ENCODE measurements at places on chromosomes 7 and 10. TPM values are rescaled to one million over a fixed set of nuclear protein-coding genes. Genes with fewer than 3 reads are reported as not detected.

DNA sequence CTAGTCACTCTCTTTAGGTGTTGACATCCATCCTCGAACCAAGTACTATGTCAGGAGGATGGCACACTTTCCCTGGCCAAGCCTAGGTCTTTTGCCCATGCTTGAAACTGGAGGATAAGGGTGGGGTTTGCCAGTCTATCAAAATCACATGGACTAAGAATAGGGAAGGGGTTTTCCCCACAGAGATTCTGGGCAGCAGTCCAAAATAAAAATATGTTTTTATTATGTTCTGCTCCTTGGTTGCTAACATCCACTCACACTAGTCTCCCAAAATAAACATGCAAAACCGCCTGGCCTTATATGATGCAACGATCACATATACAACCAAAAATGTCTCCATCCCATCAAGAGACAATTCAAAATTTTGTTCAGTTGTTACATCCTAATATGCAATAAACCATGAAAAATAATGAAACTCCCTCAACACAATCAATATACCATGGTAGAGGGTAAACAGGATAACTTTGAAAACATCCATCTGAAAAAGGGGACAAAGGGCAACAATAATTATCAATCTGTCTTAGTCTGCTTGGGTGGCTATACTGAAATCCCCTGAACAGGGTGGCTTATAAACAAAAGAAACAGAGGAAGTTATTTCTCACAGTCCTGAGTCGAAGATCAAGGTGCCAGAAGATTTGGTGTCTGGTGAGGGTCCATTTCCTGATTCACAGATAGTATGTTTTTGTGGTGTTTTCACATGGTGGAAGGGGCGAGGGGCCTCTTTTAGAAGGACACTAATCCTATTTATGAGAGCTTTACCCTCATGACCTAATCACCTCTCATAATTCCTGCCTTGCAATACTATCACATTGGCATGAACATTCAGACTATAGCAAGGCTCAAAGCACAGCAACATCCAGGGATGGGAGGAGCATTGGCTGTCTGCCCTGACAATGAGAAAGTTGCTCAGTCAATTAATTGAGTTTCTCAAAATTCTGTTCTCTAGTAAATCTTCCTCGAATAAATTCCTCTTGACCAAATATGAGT is 159.3 kb downstream of the ETV1 start:
- H3K27ac ChIP-seq: no peak overlapping the region
- no peaks in the 10 kb centered on the region for H3K4me1 ChIP-seq
- no peak for DNase-seq
- no peaks in the 10 kb centered on the region for H3K36me3 ChIP-seq

GRCh38 chr10:121485436-121486139 is 112.7 kb downstream of the FGFR2 start:
- H3K27ac ChIP-seq: no peak overlapping the region
- no peaks in the 10 kb centered on the region for H3K27me3 ChIP-seq
- no peak for DNase-seq
- H3K4me3 ChIP-seq: no peak overlapping the region

DNA sequence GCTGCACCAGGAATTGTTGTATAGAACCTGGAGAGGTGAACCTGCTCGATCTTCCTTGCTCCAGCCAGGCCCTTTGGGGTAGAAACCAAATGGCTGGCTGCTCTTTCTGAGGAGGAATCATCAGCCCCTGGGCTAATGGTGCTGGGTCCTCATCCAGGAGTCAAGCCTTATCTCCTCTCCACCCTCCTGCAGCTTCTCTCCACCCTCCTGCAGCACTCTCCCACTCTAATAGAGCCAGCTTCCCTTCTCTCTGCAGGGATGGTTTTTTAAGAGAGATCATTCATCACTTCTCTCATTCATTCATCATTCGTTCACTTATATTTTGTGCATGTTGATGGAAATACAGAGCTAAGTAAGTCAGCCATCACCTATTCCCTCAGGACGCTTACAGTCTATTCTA is 103.5 kb downstream of the XPNPEP1 start:
- H3K36me3 ChIP-seq: no peaks in the 10 kb centered on the region
- H3K27me3 ChIP-seq: no peaks in the 10 kb centered on the region
- H3K27ac ChIP-seq: no peak overlapping the region
- H3K4me3 ChIP-seq: no peak overlapping the region

DNA sequence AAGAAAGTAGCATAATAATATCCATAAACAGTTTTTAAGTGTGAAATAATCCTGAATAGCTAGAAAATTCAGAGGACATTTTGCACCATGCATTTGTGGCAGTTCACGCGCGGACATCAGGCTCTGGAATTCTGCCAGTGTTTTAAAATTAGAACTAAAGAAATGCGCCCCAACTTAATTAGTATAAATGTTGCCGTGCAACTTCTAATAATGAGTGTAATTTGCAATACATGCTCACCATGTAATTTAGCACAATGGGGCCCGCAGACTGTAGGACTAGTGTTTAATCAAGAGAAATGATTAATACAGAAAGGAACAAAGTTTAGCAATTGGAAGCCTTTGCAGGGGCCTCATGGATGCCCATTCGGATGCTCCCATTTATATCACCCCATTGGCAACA is 96.6 kb downstream of the PTPRE start:
- H3K27me3 ChIP-seq: peaks cover 41% of the 10 kb centered on the region
- H3K4me3 ChIP-seq: no peak overlapping the region
- H3K4me1 ChIP-seq: no peaks in the 10 kb centered on the region

- H3K27ac ChIP-seq: peak overlapping the region; percentile 81
- no peak overlapping the region for H3K4me3 ChIP-seq
- H3K36me3 ChIP-seq: no peaks in the 10 kb centered on the region
- peaks cover 11% of the 10 kb centered on the region for H3K4me1 ChIP-seq
These were observed 143.3 kb downstream of the HDAC9 start for GRCh38 chr7:18638594-18639452.

- H3K4me3 ChIP-seq: no peak overlapping the region
- no peak overlapping the region for H3K27ac ChIP-seq
- H3K27me3 ChIP-seq: peaks cover 2% of the 10 kb centered on the region
- no peaks in the 10 kb centered on the region for H3K4me1 ChIP-seq
- H3K36me3 ChIP-seq: no peaks in the 10 kb centered on the region
These were observed 17.7 kb upstream of the TPK1 start for GRCh38 chr7:144853542-144853941.

- H3K4me3 ChIP-seq: no peak overlapping the region
- H3K27me3 ChIP-seq: no peaks in the 10 kb centered on the region
- peaks cover 9% of the 10 kb centered on the region for H3K4me1 ChIP-seq
- peaks cover 18% of the 10 kb centered on the region for H3K36me3 ChIP-seq
- no peak overlapping the region for H3K27ac ChIP-seq
These were observed 53.0 kb upstream of the NFKB2 start for GRCh38 chr10:102342458-102342857.

DNA sequence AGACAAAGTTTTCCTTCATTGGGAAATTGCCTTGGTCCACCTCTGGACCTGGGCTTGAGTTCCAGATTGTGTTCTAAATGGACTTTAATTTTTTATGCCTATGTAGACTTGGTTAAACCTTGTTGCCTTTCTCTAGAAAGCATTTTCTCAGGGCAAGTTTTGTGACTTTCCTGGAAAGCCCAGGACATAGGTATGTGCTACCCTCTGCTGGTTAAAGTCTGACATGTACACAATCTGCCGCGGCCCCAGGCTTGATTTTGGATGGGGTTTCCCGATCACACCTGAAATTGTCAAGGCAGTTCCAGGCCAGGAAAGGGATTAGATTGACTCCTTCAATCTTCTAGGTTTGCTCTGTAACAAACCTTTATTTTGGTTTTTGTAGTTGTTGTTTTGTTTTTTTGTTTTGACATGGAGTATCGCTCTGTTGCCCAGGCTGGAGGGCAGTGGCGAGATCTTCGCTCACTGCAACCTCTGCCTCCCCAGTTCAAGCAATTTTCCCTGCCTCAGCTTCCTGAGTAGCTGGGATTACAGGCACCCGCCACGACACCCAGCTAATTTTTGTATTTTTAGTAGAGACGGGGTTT is 14.1 kb upstream of the AKR1B10 start:
- no peaks in the 10 kb centered on the region for H3K36me3 ChIP-seq
- no peak overlapping the region for H3K27ac ChIP-seq
- H3K27me3 ChIP-seq: peaks cover 17% of the 10 kb centered on the region
- DNase-seq: peak; percentile 33
- H3K4me1 ChIP-seq: peaks cover 2% of the 10 kb centered on the region
- H3K4me3 ChIP-seq: no peak overlapping the region

DNA sequence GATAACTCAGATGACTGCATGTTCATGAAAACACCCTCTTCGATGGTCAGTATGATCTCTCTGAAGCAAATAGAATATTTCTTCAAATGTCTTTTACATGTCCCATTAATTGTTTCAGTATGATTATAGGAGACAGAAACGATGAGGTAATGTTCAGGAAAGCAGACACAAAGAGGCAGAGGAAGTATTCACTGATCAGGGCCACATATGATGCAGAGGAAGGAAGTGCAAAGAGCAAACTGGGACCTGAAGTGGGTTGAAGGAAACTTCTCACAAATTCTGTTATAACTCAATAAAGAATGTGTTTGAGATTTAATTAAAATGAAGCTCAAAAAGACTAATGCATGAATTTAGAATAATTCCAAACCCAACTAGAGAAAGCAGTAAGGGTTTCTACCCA is 70.5 kb downstream of the TES start:
- H3K27me3 ChIP-seq: peaks cover 24% of the 10 kb centered on the region
- H3K36me3 ChIP-seq: no peaks in the 10 kb centered on the region
- no peak overlapping the region for H3K4me3 ChIP-seq
- no peak for DNase-seq
- peaks cover 1% of the 10 kb centered on the region for H3K4me1 ChIP-seq

GRCh38 chr7:81462672-81463071 is 307.2 kb downstream of the HGF start:
- no peaks in the 10 kb centered on the region for H3K4me1 ChIP-seq
- no peak overlapping the region for H3K4me3 ChIP-seq
- H3K27me3 ChIP-seq: no peaks in the 10 kb centered on the region
- H3K27ac ChIP-seq: no peak overlapping the region

- no peak overlapping the region for H3K27ac ChIP-seq
- H3K4me3 ChIP-seq: no peak overlapping the region
These were observed 51.2 kb upstream of the CFAP46 start for GRCh38 chr10:132993271-132994184.

- no peak overlapping the region for H3K27ac ChIP-seq
- no peaks in the 10 kb centered on the region for H3K4me1 ChIP-seq
- DNase-seq: no peak
- no peaks in the 10 kb centered on the region for H3K36me3 ChIP-seq
- H3K27me3 ChIP-seq: no peaks in the 10 kb centered on the region
- no peak overlapping the region for H3K4me3 ChIP-seq
These were observed 63.7 kb downstream of the TACC2 start for GRCh38 chr10:122052701-122053100.

DNA sequence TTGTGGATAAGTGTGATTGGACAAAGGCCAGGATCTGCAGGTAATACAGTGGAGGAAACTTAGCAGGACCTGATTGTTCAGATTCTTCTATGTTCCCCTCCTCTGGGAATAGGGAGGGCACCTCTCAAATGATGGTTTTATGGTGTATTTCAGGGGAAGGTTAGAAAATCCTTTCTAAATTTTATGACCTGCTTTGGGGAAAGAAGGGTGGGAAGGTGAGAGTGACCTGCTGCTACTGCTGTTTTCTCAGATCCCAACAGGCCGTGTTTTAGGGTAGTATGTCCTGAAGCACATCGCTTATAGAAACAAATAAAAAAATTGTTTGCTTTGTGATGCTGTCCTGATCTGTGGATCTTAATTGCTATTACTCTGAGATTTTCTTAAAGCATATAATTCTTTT is 404.1 kb upstream of the GALNT17 start:
- H3K4me1 ChIP-seq: peaks cover 2% of the 10 kb centered on the region
- no peaks in the 10 kb centered on the region for H3K27me3 ChIP-seq
- H3K36me3 ChIP-seq: peaks cover 2% of the 10 kb centered on the region
- no peak overlapping the region for H3K4me3 ChIP-seq

SEMA3E gene
- not detected for total RNA-seq

TMEM270 gene
- not detected for total RNA-seq

APBB1IP gene
- total RNA-seq: 80.9 TPM

ACTR3C gene
- total RNA-seq: 7.0 TPM

ACBD7 gene
- total RNA-seq: 2.6 TPM

All from activated CD4-positive, alpha-beta memory T cell treated with anti-CD3 and anti-CD28 coated beads, Interleukin-2, amount 10 ng/mL, durations not matched to agents 7 days and 5 days (primary cell).